Myocyte (in vitro differentiated cells): ENCODE measurements at places on chromosomes 16 and 17.

DNA sequence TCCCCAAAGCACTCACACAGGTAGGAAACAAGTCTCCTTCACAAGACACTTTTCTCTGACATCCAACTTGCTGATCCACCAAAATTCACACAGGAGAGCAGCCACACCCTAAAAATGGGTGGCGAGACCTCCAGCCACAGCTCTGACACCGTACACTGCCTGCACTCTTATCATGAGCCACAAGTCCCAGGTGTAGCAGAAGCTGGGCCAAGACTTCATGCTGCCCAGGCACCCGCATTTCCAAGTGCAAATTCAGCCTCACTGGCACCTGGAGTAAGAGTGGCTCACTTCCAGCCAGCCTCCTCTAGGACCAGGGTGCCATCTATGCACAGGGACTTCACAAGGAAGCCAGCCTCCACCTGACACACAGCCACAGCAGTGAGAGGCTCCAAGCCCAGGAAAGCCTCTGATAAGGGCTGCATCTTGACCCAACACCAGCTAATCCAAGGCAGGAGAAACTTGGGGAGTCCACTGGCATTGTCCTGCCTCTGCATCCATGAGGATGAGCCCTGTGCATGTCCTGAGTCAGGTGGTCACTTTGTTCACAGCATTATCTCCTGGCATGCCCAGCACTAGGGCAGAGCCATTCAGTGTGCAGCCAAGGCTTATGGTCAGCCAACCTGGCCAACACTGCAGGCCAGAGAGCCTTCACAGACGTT lies 2.6 kb upstream of the ZNF768 start:
- DNase-seq = no peak

DNA sequence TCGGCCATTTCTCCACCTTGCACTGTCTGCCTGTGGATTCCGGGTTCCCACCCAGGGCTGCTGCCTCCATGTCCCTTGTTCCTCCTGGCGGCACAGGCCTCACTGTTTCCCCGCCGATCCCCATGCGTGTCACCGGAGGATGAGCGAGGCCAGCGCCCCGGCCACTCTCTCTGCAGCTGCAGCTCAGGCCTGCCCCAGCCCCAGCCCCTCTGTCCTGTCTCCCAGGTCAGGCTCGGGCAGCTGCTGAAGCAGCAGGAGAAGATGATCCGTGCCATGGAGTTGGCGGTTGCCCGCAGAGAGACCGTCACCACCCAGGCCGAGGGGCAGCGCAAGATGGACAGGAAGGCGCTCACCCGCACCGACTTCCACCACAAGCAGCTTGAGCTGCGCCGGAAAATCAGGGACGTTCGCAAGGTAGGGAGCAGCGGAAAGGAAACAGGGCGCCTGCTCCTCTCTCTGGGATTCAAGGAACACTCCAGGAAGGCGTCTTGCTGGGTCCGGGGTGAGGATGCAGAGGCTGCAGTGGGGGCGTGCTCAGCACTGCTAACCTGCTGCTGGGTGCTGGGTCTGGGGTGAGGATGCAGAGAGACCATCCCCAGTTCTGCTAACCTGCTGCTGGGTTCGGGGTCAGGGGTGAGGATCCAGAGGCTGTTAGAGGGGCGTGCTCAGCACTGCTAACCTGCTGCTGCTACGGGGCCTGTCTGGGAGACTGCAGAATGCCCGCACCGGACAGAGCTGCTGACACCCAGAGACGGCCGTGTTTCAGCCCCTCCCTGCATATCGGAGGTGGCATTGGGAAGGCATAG lies 6.1 kb upstream of the GAA start:
- no peak for DNase-seq

DNA sequence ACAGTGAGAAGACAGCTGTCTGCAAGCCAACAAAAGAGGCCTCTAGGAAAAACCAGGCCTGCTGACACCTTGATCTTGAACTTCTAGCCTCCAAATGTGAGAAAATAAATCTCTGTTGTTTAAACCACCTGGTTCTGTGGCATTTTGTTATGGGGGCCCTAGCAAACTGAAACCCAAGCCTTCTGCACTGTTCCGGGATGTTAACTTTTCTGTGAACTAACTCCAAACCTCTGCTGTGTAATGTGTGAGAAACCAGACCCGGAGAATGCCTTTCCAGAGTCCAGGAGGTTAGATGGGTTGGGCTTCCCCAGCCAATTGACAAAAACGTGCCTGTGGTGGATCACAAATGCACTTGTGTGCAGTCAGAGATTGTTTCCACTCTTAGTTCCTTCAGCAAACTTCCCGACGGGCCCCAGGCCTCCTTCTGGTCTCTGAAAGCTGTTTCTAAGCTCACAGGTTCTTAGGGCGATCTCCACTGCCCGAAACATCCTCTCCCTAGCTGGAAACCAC lies 13.6 kb upstream of the GGA2 start:
- peak; percentile 80 for DNase-seq

- no peak for DNase-seq
Observed at GRCh38 chr17:49266233-49266632, 35.6 kb upstream of the PHOSPHO1 start.

DNA sequence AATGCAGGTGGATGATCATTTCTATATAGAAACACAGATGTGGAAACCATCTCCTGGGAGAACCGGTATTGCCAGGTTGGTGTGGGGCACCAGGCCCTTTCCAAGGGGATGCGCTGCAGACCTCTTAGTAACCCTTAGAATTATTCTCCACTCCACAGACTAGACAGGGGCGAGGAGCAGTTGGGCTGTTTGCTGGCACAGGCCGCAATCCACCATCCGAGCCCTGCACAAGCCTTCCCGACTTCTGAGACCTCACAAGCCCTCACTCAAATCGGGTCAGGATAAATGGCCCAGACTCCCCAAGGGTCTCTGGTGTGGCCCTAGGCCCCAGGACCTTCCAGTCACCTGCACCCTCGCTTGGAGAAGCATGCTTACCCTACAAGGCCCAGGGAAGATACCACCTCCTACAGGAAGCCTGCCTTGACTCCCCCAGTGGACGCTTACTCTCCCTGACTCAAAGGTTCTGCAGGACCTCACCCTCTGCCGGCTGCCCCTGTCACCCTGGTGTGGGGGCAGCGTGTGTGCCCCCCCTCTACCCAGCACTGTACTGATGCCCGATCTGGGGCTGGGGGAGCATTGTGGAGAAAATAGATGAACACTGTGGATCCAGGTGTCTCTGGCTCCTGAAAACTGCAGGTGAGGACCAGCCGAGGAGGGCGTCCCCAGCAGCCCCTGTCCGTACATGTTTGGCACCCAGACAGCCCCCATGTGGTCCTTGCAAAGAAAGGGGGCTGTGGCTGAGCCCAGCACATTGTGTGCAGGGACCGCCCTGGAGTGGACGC lies 49.8 kb upstream of the ACSF3 start:
- no peak for DNase-seq

DNA sequence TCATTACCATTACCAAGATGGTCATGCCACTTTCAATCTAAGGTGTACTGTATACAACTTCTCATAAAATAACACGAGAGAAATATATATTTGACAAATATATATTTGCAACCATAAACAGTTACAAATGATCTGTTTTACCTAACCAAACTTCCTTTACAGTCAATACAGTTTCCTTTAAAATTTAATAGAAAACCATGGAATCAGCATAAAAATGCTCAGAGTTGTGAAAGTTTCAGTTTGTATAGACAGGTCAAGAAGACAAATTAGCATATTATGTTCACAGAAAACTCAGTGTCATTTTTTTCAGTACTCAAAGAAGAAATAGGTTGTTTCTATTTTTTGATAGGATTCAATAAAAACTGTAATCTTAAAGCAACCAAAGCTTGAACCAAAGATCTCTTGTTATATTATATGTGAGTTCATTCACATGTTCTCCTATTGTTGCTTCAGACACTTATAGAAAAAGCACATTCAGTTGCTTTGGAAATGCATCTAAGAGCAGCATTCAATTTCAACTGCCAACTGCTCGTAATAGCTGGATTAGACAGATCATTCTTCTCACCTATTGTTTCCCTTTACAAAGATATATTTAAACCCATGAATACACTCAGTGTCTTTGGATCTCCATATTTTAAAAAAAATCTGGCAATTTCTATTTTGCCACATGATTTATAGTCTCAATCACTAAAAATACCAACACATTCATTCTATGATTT lies 15.1 kb downstream of the SSH2 start:
- no peak for DNase-seq

DNA sequence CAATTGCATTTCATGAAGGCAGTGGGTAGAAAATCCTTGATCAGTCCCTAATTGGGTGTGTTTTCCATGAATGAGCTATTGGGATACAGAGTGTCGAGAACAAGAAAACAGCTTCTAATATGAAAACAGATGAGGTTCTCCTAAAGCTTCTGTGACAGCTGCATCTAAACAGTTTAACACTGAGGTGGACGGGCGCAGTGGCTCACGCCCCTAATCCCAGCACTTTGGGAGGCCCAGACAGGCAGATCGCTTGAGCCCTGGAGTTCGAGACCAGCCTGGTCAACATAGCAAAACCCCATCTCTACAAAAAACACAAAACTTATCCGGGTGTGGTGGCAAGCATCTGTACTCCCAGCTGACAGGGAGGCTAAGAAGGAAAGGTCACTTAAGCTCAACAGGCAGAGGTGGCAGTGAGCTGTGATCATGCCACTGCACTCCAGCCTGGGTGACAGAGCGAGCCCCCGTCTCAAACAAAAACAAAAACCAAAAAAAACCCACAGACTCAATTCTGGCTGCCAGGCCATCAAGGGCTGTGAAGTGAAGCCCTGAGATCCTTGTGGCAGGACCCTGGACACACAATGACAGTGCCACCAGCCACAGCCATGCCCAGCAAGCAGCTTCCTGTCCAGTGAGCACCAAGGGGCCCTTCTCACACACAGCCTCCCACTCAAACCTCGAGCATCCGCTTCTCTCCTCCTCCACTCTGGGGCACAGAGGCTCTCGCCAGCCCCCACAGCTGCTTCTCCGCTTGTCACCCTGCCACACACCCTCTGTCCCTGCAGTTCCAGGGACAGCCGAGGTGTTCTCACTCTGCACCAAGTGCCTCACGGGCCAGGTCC lies 44.0 kb downstream of the ANKRD11 start:
- DNase-seq = no peak

GRCh38 chr16:68131813-68132706 lies 46.9 kb downstream of the NFATC3 start:
- DNase-seq = no peak

GRCh38 chr17:32944248-32945020 lies 16.5 kb downstream of the TMEM98 start:
- no peak for DNase-seq

DNA sequence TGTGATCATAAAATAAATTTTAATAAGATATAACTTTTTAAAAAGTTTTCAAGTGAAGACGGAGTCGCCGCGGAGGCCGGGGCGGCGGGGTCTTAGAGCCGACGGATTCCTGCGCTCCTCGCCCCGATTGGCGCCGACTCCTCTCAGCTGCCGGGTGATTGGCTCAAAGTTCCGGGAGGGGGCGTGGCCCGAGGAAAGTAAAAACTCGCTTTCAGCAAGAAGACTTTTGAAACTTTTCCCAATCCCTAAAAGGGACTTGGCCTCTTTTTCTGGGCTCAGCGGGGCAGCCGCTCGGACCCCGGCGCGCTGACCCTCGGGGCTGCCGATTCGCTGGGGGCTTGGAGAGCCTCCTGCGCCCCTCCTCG lies at the start of gene FOXC2:
TSS of gene FOXC2 (plus strand) at position 229 of the 365 bp plus-strand sequence. CDS start 507 bp downstream, outside the sequence.
- peak; percentile 96 for DNase-seq

DNA sequence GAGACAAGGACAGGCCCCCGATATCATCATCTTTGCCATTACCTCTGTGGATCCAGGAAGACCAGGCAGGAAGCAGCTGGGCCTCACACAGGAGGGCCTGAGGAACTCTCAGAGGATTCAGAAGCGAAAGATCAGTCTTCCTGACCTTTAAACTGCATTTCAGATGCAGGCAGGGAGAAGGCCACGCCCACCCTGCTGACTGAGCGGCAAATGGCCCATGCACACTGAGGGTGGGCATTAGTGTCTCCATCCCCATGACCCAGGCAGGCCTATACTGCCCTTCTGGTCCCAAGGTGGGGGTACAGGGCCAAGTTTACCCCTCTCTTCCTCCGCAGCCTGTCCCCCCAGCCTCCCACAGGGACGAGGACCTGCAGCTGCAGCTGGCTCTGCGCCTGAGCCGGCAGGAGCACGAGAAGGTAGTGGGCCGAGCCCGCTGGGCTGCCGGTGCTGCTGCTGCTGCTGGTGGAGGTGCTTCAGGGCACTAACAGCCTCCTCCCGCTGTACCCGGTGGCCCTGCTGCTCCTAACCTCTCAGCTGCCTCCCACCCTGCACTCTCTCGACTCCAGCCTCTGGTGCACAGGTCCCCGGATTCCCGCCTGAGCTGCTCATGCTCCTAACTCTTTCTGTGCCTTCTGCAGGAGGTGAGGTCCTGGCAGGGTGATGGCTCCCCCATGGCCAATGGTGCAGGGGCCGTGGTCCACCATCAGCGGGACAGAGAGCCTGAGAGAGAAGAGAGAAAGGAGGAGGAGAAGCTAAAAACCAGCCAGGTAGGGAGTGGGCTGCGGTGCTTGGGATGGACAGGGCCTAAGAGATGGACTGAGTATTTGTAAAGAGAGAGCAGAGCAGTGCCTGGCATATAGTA lies 6.2 kb downstream of the EPN3 start:
- DNase-seq = no peak

- DNase-seq = peak; percentile 26
Observed at GRCh38 chr16:83928341-83929055, 24.5 kb upstream of the OSGIN1 start.

GRCh38 chr17:56744721-56745120 lies 89.0 kb downstream of the C17orf67 start:
- peak; percentile 86 for DNase-seq

DNA sequence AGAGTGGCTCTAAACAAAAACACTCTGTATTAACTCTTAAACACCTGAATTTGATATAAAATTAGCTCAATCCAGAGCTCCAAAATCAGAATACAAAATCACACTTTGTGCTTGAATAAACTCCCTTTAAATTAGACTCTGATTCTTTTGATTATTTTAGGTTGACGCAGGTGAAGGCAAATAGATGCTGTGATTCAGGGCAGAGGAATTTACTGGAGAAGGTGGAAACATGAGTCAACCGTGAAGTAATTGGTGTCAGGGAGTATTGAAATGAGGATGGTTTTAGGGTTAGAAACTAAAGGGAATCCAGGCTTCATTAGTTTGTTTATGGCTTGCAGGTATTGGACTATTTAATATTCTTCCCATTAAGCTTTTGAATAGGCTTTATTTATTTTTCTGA lies 37.1 kb upstream of the TEKT1 start:
- no peak for DNase-seq

DNA sequence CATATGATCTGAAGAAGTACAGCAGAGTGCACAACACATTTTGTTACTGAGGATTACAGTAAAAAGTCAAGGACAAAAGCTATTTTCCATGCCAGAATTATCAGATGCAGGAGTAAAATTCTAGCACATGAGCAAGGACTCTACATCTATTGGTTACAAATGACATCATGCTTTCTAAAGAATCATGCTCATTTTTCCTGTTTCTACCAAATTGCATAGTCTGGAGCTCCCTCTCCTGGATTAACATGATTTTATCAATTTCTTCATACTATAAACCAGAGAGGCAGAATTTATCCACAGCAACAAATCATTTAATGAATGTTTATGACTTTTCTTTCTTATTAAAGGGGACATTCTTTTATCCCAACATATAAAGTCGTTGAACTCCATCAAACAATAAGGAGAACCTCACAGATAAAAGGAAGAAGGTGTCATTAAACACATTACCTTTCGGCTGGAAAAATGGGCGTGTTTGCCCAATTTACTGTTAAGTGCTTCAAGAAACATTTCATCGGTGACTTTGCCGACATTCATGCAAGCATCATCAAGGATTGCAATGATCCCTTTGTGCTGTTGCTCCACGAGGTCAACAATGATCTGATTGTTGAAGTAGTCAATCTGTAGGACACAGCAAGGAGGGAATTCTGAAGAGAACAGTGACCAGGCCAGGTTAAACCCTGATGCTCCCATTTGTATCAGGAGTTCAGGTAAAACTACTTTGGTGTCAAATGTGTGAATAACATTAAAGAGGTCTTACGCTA lies 121.7 kb downstream of the MYO1D start:
- DNase-seq = peak; percentile 72

- no peak for DNase-seq
Observed at GRCh38 chr16:50646345-50646744, 34.8 kb downstream of the SNX20 start.
